Neural crest cell (in vitro differentiated cells): ENCODE measurements at places on chromosomes 1 and 21.
A peak's percentile ranks its signal among the peaks of the same experiment; 100 is the strongest.

GRCh38 chr1:8883491-8883890, 5.0 kb upstream of the ENO1 start:
- no peak for DNase-seq

DNA sequence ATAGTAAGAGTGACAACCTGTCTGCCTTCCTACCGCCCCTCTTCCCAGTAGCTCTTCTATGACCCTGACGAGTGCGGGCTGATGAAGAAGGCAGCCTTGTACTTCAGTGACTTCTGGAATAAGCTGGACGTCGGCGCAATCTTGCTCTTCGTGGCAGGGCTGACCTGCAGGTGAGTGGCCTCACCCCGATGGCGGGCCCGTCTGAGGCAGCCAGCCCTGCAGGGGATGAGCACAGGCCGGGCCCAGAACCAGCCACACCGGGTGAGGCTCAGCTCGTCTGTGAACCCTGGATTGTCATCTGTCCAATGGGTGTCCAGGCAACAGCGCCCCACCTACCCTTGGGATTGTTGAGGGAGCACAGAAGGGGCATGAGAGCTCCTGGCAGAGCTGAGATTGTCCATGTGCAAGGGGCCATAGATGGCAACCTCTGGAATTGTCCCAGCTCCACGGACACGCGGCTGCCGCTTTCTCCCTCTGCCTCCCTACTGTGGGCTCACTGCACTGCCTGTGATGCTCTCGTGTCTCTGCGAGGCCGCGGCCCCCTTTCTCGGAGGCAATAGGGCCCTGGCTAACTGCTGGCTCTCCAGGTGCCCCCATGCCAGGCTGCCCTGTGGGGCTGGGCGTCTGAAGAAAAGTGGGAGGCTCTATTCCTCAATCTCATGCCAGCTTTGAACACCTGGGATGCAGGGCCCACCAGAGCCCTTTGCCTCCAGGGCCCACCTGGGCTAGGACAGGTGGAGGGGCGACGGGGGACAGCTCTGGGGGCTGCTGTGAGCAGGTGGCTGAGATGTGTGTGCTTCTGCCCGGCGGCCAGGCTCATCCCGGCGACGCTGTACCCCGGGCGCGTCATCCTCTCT, 50.0 kb upstream of the LRRC3 start:
- no peak for DNase-seq

- DNase-seq: no peak
Observed at GRCh38 chr1:243508303-243508713, 252.5 kb downstream of the SDCCAG8 start.

DNA sequence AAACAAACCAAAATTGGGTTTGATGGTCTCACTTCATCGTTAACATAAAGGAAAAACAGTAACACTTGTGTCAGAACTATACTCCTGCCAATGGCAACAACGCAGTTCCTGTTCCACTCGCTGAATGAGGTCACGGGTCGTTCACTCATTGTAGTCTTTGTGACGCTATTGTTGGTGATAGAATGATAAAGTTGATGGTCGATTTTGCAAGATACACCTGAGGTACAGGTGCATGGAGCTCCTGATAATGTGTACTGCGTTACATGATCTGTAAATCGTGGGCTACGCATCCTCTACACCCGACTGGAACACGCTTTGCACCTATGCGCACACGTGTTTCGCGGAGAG, 391 bp upstream of the CENPS start:
- no peak for DNase-seq

DNA sequence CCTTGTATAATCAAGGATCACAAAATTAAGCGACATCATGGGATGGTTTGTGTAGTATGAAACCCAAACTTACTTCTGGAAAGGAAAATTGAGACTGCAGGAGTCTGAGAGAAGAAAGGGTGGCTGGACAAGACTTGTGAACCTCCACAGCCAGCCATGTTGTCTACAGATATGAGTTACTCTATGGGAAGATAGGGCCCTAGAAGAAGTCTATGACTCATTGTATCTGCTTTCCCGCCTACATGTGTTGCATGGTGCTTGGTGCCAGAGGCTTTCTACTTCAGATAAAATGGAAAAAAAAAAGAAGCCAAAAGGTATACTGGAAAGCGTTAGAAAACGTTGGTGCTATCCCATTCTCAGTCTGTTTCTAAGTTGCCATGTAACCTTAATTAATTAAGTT, 18.7 kb upstream of the OR6N2 start:
- DNase-seq: no peak

GRCh38 chr1:174074757-174075156, 52.6 kb upstream of the RC3H1 start:
- no peak for DNase-seq

DNA sequence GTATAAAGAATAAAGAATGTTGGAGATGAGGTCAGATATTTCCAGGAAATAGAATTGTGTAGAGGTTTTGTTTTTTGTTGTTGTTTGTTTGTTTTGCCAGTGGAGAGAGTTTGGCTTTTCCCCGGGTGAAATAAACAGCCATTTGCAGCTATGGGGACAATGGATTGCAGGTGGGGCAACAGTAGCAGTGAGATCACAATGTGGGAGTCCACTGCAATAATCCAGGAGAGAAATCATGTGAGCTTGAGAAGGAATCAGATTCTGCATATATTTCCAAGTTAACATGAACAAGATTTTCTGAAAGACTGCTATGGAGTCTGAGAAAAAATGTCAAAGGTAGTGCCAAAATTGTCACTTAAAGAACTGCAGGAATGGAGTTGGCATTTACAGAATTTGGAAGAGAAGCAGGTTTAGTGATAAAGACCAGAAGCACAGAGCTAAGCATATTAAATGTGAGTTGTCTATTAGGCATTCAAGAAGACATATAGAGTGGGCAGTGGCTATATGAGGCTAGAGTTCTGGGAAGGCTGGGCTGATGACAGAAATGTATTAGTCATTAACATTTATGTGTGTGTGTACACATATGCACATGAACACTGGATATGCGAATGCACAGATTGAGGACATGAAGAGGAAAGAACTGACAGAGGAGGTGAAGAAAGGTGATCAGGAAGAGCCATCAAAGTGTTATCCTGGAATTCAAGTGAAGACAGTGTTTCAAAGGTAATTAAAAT, 729.6 kb upstream of the PTBP2 start:
- DNase-seq: no peak

DNA sequence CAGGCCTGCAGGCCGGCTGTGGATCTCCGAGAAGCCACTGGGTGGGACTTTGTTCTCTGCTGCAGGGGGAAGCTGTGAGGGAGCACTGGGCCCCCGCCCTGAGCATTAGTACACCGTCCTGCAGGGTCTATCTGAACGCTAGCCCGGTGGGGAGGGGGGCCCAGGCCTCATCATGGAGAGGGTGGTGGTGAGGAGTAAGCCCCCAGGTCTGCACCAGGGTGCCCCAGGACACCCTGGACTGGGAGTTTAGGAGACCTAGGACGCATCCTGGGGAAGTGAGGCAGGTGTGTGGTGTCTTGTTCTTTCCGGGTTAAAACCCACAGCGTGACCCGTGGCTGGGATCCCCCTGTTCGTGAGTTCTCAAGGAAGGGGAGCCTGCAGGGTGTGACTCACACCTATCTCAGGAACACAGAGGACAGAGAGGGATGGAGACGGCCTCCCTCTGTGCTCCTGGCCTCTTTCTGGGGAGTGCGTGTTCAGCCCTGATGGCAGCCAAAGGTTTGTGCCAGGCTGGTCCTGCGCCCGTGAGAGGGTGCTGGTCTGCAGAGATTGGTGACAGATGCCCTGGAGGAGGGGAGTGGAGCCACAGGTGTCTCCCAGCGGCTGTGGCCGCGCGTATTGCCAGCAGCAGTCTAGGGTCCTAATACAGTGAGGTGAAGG, 44.8 kb downstream of the AGPAT3 start:
- DNase-seq: no peak

DNA sequence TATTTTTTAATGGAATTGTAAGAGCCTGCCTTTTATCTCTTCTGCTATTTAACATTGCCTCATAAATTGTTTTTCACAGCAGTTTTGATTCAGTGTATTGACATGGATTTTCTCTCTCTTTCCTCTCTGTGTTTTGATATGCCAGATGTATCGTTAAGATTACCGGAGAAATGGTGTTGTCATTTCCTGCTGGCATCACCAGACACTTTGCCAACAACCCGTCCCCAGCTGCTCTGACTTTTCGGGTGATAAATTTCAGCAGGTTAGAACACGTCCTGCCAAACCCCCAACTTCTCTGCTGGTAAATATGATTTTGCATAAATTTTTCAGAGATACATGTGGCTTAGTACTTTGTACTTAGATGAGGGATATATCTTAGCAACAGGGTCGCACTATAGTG, 23.1 kb upstream of the DYNLT5 start:
- no peak for DNase-seq

- DNase-seq: peak; percentile 40
Observed at GRCh38 chr1:153566414-153567371, 1.0 kb upstream of the S100A2 start.

GRCh38 chr21:33544451-33545195, 1.8 kb downstream of the SON start:
- no peak for DNase-seq
